Renal cortex interstitium (tissue), 15 donors: ENCODE measurements at places on chromosomes 1 and 21.

DNA sequence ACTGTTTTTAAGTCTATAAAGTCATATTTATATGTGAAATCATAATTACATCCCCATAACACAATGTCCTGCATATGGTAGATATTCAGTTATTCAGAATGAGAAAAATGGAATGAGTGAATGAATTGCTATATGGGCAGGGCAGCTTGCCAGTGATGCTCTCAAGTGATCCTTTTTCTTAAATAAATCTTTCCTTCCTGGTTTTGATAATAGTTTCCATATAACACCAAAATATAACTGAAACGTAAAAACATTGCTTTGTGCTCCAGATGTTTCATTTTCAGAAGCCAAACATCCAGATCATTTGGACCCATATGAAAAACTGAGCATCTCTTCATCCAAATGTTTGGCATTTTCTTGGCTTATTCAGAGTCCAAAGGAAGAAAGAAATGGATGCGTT lies 30.2 kb upstream of the RGS8 start:
- no peak for DNase-seq

DNA sequence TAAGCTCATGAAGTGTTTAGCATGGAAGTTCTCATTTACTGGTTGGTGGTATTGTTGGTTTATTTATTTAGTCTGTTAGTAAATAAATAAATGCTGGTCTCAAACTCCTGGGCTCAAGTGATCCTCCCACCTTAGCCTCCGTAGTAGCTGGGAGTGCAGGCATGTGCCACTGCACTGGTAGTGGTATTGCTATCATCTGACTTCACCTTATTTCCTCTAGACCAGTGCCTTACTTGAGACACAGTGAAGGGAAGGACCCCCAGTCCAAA lies 1.4 kb upstream of the SLC2A1 start:
- no peak for DNase-seq

- DNase-seq = no peak
These were observed 264.5 kb downstream of the OLFM3 start for GRCh38 chr1:101732261-101732660.

- no peak for DNase-seq
These were observed 87.7 kb downstream of the POFUT2 start for GRCh38 chr21:45200031-45200430.

DNA sequence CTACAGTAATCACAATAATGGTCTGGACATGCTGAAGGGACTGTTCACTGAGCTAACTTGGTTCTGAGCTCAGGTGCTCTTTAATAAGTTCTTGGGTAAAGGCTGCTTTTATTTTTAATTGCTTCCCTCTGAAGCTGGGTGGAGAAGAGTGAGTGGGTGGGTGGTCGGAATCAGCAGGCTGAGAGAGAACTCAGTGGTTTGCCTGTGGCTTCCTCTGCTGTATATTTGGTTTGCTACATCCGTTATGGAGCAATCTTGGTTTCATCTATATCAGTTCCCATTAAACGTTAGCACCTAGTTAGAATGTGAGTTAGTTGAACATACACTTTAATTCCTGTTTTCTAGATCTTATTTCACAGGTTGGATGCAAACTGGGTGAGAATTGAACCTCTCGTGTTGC lies 23.3 kb downstream of the CNIH4 start:
- no peak for DNase-seq

GRCh38 chr1:64935551-64936155 lies 30.7 kb downstream of the JAK1 start:
- no peak for DNase-seq

DNA sequence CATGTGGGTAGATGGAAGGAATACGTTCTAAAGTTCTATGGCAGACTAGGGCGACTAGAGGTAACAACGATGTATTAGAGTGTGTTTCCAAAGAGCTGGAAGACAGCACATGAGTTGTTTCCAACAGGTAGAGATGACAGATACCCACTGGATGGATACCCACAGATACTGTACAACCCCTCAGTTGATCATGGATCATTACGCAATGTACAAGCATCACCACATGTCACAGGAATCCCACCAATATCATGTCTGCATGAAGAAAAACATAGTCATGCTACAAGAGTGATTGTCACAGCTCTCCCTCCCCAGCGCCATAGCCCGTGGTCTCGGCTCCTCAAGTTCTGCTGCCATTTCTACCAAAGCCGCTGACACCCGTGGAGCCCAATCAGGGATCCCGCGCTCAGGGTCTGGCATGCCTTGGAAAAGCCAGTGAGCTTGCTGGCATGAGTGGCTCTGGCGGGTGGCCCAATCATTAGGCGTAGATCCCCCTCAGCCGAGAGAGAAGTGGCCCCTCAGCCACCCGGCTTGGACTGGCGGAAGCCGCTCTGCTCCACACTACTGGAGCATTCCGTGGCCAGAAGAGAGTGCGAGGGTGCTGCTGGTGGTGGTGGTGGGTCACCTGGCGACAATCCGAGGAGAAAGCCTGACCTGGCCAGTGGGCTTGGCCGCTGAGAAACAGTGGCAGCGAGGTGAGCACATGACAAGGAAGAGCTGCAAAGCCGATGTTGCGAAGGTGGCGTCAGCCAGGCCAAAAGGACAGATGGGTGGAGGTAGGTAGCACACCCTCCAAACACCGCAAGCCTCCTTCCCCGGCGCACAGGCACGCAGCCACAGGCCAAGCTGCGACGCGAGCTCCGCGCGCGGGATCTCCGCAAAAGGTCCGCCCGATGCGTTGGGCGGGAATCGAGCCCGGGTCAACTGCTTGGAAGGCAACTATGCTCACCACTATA lies 65.7 kb upstream of the FCGR2A start:
- DNase-seq = no peak

DNA sequence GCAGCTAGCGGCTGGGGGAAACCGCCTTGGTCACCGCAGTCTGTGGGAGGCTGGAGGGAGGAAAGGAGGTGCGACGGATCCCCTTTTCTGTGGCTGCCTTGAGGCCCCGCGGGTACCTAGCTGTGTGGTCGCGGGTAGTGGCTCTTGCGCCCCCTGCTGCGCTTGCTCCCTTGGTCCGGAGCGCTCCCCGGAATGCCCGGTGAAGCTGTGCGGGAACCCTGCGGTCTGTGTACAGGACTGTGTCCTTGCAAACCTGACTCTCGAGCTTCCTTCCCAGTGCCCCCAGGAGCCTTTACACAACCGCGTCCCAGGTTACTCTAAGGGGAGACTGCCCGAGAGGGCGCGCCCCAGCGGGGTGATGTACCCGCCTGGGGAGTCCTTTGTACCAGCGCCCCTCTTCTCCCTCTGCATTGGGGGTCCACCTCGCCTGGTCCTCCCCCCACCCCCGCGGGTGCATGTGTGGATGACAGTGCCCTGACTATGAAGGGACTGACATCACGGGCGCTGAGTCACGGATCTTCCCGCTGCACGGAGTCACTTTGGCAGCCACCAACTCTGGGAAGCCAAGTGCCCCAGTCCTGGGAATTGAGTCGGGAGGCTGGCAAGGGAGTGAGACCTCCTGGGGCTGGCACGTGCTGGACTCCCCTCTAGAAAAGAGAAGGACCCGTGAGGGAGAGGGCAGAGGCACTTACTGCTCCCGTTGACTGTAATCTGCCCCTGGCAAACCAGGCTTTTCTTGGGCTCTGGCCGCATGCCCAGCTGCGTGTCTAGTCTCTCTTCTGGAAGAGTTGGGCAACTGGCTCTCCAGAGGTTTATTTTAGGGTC lies 816 bp downstream of the IL6R start:
- DNase-seq = no peak

DNA sequence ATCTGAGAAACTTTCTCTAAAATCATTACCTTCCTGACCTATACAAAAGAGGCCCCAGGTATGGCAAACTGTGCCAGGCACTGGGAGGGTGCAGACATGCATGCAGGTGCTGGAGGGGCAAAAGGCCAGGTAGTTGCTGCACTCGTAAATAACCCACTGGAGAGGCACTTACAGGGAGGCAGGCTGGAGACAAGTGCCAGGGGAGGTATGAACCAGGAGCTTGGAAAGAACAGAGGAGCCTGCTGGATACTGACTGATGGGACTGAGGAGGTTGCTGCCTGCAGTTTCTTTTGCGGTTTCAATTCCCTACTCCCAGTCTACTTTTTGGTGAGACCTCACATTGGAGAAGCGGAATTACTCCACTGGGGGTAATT lies 113.9 kb downstream of the DSCAM start:
- DNase-seq = no peak

DNA sequence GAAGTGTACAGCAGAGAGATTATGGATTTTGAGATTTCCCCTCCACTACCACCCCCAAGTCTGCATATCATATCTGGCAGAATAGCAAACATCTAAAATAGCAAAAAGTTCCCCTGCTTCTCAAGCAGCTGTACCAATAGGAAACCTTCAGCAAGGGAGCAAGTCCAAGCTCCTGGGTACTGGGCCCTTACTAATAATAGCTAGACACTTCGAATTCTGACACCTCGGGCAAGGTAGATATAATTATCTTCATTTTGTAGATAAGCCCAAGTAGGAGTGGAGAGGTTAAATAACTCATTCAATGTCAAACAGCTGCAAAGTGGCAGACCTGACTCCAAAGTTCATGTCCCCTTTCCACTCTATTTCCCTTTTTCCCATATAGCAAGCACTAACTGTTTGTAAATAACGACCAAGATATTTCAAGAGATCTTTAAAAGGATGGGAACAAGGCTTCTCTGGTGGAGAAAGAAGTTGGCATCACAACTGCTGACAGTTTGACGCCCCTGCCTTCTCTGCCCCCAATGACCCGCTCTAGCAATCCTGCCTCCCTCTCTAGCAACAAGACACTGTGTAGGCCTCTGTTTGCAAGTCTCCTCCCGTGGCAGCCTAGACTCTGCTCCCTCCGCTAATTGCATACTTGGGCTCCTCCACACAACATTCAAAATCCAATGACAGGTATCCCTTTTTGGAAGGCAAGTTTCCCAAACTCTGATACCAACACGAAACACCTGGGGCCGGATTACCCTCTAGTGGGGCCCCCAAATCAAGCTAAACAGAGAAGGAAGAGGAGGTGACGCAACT lies 18.7 kb upstream of the ADAR start:
- no peak for DNase-seq

- no peak for DNase-seq
These were observed 63.6 kb downstream of the KCNT2 start for GRCh38 chr1:196544617-196545016.

- DNase-seq = no peak
These were observed 18.5 kb downstream of the FAM89A start for GRCh38 chr1:231021540-231022031.

GRCh38 chr1:228938537-228938901 lies 203.2 kb downstream of the RHOU start:
- DNase-seq = no peak

GRCh38 chr1:174809755-174810280 lies 189.9 kb upstream of the CACYBP start:
- no peak for DNase-seq
